NCI-H460 (cell line): ENCODE measurements at places on chromosomes 3 and 15.

GRCh38 chr3:33041909-33042308 lies 55.0 kb downstream of the GLB1 start:
- no peak for DNase-seq

DNA sequence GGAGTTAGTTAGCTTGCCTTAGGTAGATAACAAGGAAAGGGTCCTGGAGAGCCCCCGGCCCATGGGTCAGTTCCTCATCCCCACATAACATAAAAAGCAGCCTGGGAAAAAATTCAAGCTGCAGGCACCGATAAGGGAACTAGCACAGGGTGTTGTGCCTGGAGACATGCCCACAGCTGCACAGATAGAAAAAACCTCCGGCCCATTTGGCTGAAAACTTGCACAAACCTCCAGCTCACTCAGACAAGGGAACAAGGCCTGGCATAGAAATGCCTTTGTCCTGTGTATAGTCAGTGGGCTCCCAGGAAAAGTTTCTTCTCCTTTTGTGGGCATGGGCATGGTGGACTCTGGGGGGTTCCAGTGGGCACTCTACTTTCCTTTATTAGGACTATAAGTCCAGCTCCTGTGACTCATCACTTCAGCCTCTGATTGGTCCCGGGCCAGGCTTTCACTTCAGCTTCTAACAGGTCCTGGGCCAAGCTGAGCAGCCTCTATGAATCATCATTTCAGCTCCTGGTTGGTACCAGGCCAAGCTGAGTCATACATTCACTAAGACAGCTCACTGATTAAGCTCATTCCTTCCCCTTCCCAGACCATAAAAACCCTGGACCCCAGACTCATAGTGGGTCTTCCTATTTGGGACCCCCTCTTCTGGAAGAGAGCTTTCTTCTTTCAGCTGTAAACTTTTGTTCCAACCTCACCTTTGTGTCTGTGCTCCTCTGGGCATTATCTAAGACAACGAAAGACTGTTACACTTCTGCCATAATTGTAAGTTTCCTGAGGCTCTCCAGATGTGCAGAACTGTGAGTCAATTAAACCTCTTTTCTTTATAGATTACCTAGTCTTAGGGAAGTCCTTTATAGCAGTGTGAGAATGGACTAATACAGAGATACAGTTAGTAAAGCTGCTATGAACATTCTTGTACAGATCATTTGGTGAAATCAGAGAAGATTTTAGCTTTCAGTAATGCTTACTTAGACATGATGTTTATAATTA lies 348.0 kb upstream of the DPPA4 start:
- peak; percentile 62 for DNase-seq

GRCh38 chr3:131957511-131957910 lies 77.3 kb downstream of the CPNE4 start:
- DNase-seq = no peak

GRCh38 chr3:57068437-57069089 lies 8.1 kb downstream of the SPATA12 start:
- no peak for DNase-seq

GRCh38 chr3:194931865-194932264 lies 246.2 kb downstream of the FAM43A start:
- DNase-seq = no peak

- DNase-seq = no peak
Observed at GRCh38 chr15:40092256-40092978, 16.3 kb downstream of the BMF start.

- DNase-seq = no peak
Observed at GRCh38 chr3:23884481-23884880, 32.3 kb downstream of the NKIRAS1 start.

GRCh38 chr3:58628823-58629562 lies 37.6 kb downstream of the FAM3D start:
- no peak for DNase-seq

- no peak for DNase-seq
Observed at GRCh38 chr3:12681943-12682390, 18.1 kb upstream of the RAF1 start.

- DNase-seq = no peak
Observed at GRCh38 chr3:49593041-49593440, 38.8 kb downstream of the BSN start.

- DNase-seq = no peak
Observed at GRCh38 chr3:35296533-35296932, 342.8 kb upstream of the ARPP21 start.

DNA sequence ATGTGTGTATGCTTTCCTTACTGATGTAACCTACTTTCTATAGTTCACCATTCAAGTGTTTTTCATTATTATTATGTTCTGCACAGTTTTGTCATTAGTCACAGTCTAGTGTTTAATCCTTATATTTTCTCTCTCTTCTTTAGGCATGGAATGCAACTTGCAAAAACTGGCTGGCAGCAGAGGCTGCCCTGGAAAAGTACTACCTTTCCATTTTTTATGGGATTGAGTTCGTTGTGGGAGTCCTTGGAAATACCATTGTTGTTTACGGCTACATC lies 6.9 kb downstream of the SUCNR1 start:
- DNase-seq = no peak
